ENCODE measurements at places on chromosomes 2 and 18.
A peak's percentile ranks its signal among the peaks of the same experiment; 100 is the strongest.

- DNase-seq, result no peak
These were observed 388.2 kb downstream of the MTX2 start for GRCh38 chr2:176657393-176657792.

- DNase-seq, result no peak
These were observed 192.5 kb upstream of the FOSL2 start for GRCh38 chr2:28199995-28200679.

DNA sequence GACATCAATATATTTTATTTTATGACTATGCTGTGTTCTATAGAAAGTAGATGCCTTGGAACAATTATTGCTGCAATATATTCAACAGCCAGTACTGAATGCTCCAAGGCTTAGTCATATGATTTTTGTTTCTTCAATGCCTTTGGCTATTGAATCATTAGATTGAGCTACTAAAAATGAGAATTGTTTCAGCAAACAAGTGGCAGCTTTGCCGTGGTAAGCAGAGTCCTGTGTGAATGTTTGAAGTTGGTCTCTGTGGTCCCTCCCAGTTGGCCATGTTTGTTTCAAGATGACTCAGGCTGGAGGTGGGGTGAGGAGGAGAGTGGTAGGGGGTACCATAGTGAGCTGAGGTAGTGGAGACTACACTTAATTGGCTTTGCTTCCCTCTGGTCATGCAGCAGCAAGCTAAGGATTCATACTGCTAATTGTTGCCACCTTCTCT lies 198.6 kb upstream of the EPAS1 start:
- peak; percentile 74 for DNase-seq

- no peak for DNase-seq
These were observed 63.1 kb downstream of the FECH start for GRCh38 chr18:57523171-57523956.

GRCh38 chr2:235908826-235909225 lies 259.4 kb downstream of the GBX2 start:
- no peak for DNase-seq

GRCh38 chr2:118642501-118642900 lies 204.9 kb downstream of the EN1 start:
- no peak for DNase-seq
